ENCODE measurements at places on chromosomes 3 and 15. TPM values are rescaled to one million over a fixed set of nuclear protein-coding genes. Genes with fewer than 3 reads are reported as not detected.

GNB5 gene
- 24.0 TPM for total RNA-seq

FAM43A gene
- total RNA-seq: 4.4 TPM

SCAP gene
- total RNA-seq: 46.9 TPM

ATP13A4 gene
- 1.2 TPM for total RNA-seq

MASP1 gene
- total RNA-seq: 3.6 TPM

ALDH1A2 gene
- total RNA-seq: 7.5 TPM

ZNF80 gene
- not detected for total RNA-seq

WNT5A gene
- total RNA-seq: 5.3 TPM

CCR8 gene
- total RNA-seq: not detected

RPP14 gene
- total RNA-seq: 5.9 TPM

ACSBG1 gene
- total RNA-seq: not detected

WDR93 gene
- not detected for total RNA-seq

CP gene
- 1.1 TPM for total RNA-seq

SLC24A5 gene
- not detected for total RNA-seq

CPLX3 gene
- not detected for total RNA-seq

SI gene
- total RNA-seq: not detected

ALDH1L1 gene
- total RNA-seq: 63.4 TPM

ARPIN gene
- 18.9 TPM for total RNA-seq

Data from subcutaneous adipose tissue (tissue), 4 donors.